ENCODE measurements at places on chromosomes 16 and 17.
A peak's percentile ranks its signal among the peaks of the same experiment; 100 is the strongest.

DNA sequence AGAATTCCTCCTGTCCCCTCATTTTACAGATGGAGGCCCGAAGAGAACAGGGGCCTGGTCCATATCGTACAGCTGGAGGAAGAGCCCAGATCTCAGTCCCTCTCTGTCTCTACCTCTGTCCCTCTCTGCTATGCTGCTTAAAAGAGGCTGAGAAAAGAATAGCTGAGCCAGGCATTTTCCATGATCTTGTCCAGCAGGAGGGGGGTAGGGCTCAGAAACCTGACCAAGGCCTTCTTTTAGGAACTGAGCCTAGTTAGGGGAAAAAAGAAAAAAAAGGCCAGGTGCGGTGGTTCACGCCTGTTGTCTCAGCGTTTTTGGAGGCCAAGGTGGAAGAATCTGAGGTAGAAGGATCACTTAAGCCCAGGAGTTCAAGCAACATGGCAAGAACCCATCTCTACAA, 84.2 kb downstream of the MGAT5B start:
- DNase-seq, result no peak

- no peak for DNase-seq
These were observed 587.3 kb upstream of the CDH5 start for GRCh38 chr16:65779201-65779600.

- no peak for DNase-seq
These were observed 59.9 kb upstream of the MARCHF10 start for GRCh38 chr17:62868008-62868407.

- no peak for DNase-seq
These were observed 199.4 kb downstream of the TANC2 start for GRCh38 chr17:63165400-63165799.

GRCh38 chr17:47277921-47278320, 24.3 kb downstream of the ITGB3 start:
- no peak for DNase-seq

GRCh38 chr17:72118335-72119076, 2.3 kb upstream of the SOX9 start:
- DNase-seq, result peak; percentile 60

DNA sequence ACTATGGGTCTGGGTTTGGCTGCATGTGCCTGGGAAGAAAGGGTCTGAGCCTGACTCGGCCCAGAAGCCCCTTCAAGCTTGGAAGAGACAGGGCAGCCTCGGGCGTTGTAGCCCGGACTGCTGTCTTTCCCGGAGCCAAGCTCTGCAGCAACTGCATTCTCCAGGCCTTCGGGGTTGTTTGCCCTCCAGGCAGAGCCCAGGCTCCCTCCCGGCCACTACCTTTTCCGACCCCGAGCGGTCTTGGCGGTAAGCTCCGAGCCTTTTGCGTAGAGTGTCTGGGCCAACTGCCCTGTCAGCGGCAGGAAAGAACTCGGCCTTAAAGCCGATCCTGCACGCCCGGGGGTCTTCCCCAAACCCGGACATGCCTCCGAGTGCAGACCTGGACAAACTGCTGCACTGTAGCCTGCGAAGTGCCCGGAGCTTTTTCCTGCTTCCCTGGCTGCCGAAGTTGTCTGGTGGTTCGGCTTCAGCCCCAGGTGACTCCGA, 1.3 kb downstream of the LHX1 start:
- no peak for DNase-seq

DNA sequence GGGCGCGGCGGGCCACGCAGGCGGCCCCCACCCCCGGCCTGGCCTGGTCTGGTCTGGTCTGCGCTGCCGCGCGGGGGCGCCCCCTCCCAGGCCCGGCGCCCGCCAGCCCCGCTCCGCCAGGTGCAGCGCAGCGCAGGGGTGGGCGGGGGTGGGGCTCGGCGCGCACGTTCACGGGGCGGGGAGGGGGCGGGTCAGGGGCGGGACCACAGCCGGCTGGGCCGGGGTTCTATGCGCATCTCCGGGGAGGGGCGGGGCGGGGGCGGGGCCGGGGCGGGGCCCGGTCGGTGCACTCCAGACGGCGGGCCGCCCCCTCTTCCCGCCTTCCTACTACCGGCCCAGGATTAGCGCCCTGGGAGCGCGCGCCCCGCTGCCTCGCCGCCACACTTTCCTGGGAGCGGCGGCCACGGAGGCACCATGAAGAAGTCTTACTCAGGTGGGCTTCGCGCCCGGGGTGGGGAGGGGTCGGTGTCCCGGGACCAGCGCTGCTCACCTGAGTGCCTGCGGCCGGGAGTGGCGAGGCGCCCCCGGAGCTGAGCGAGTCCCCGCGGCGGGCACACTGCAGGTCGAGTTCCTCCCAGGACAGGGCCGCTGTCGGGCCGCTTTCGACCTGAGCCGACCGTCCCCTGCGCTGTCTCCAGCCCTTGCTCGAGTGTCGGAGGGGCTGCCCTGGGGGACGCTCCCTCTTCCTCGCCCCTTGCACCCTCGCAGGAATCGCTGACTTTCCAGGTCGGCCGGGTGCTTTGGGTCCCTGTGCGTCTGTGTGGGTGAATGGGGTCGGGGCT, 140.5 kb downstream of the SEC14L1 start:
- no peak for DNase-seq

DNA sequence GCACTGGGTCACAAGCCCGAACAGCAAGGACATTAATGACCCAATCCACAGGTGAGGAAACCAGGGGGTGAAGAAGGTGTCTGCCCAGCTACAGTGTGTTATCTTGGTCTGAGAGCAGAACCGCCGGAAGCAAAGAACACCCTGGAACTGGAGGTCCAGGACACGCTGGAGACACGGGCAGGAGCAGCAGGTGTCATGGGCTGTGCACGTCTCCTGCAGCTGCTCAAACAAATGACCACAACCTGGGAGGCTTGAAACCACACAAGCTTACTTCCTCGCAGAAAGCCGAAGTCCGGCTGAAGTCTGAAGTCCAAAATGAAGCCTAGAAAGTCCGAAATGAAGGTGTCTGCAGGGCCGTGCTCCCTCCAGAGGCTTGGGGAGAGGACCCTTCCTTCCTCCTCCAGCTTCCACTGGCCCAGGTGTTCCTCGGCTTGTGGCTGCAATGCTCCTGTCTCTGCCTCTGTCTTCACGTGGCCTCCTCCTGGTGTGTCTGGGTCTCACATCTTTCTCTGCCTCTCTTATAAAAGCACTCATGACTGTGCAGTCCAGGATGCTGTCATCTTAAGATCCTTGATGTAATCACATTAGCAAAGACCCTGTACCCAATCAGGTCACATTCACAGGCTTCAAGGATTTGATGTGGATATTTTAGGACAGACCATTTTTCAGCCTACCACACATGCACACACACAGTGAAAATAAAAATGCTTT, 351.2 kb downstream of the C16orf95 start:
- DNase-seq, result no peak

DNA sequence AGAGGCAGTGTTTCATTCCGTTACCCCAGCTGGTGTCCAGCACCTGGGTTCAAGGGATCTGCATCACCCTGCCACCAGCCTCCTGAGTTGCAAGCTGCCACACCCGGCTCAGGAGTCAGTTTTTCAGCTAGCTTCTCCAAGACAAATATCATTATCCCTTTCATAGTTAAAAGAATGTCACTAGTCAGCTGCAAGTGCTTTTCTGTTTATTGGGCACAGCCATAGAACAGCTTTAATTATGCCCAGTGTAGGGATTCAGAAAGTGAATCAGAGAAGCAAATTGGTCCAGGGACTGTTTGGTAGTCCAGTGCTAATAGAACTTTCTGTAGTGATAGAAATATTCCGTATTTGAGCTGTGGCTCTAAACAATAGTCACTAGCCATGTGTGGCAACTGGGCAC, 2.9 kb upstream of the AOC3 start:
- no peak for DNase-seq

DNA sequence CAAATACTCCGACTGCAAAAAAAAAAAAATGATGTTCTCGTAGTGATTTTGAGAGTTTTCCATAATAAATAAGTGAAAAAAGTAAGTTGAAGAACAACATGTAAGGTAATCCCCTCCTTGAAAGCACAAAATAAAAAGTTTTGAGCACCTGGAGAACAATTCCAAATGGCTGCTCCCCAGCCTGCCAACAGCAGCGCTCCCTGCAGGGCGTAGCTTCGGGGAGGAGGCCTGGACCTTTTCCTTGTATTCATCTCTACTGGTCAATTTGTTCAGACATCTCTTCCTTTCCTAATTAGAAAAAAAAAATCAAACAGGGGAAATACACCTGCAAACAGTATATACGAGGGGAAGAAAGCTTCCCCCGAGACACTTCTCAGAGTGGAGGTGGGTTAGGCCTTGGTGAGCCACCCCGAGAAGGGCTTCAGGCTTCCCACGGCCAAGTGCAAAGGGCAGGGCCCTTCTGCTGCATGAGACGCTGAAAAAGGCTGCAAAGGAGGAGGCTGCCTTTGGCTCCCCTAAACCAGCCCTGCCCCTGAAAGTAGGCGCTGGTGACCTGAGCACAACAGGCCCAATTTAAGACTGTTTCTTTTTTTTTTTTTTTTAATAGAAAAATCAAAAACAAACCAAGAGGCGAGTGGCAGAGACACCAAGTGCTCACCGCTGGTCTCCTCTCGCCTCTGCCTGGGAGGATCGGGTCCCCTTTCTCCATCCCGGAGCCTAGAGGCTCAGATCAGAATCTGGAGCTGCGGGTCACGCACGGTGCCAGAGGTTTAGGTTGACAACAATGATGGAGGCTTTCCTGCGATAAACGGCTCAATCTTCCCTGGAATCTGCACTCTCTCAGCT, 193.1 kb upstream of the FOXF1 start:
- DNase-seq, result no peak

DNA sequence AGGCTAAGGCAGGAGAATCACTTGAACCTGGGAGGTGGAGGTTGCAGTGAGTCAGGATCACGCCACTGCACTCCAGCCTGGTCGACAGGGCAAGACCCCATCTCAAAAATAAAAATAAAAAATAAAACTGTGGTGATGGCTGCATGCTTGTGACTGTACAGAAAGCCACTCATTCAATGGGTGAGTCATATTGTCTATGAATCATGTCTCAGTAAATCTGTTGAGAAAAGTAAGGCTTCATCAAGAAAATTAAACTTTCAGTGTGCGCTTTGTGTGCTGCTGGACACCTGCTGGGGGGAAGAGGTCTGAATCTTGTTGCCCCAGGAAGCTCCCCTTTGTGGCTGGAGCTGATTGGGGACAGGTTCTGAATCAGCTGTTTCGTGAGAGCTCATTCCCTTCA, 11.3 kb downstream of the NUBP1 start:
- no peak for DNase-seq

- no peak for DNase-seq
These were observed 338.1 kb downstream of the SEC14L1 start for GRCh38 chr17:77478899-77479298.

DNA sequence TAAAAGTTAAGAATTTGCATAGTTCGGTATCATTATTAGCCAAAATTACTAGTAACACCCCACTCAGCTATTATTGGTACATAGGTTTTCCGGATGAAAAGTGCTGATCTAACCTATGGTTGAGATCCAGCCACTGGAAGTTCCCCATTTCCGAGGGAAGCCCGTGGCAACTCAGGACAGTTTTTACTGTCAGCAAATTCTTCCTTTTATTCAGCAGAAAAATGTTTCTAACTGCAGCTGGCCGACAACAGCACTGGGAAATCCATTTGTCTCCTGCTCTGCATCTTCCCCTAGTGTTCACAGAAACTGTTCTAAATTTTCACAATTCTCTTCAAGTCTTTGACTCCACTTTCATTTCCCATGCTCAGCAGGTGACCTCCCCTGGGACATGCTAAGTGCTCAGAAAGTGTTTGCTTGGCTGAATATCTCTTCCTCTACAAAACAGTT, 15.5 kb upstream of the MMD start:
- no peak for DNase-seq

DNA sequence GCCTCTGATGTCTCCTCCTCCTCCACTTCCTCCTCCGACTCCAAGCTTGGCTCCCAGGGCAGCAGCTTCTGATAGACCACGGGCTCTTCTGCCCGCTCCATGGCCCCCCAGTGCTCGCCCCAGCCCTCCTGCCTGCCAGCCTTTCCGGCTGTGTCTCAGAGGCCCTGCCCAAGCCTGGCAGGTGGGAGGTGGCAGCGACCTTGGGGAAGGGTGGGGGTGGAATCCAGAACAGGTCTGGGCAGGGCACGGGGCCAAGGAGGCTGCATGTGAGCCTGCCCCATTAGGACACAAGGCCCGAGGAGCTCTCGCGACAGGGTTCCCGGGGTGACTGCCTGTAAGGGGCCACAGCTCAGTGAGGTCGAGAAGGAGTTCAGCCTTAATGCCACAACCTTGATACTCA, at the start of gene GGT6:
GGT6 (minus strand) TSS at position 157 of the 400 bp plus-strand sequence; CDS start at position 101, 56 bp downstream.
- no peak for DNase-seq

- no peak for DNase-seq
These were observed 51.5 kb downstream of the GSG1L start for GRCh38 chr16:28011971-28012445.

- DNase-seq, result no peak
These were observed 23.9 kb downstream of the SLC38A10 start for GRCh38 chr17:81271226-81271625.

DNA sequence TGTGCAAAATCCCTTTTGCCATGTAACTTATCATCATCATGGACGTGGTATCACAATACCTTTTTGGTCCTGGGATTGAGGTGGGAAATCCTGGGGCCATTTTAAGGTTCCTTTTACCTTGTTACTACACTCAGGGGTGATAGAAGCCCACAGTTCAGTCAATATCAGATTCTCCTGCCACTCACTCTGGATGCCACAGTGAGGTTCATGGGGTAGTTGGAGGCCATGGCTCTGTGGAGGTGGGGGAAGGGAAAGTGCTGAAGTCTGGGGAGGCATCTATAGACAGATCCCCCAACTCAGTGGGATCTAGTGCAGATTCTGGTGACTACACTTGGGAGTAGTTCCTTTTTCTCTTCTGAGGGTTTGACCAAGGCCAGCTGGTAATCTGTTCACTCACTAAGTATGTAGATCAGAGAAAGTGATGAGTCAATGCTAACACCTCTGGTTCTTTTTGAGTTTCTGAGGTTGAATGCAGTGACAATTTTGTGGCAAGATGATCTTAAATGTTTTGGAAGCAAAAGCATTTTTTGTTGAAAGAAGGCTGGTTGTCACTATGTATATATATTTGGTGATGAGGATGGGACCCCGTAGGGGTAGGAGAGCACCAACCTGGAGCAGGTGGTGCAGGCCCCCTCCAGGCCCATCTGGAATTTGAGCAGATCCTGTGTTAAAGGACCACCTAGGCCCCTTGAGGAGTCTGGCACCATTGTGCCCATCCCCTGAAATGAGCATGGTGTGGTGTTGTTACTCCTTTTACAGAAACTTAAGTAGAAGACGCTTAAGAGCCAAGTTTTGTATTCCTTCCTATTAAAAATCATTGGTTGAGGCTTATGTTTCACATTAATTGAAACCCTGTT, 18.8 kb upstream of the IRF8 start:
- DNase-seq, result no peak

DNA sequence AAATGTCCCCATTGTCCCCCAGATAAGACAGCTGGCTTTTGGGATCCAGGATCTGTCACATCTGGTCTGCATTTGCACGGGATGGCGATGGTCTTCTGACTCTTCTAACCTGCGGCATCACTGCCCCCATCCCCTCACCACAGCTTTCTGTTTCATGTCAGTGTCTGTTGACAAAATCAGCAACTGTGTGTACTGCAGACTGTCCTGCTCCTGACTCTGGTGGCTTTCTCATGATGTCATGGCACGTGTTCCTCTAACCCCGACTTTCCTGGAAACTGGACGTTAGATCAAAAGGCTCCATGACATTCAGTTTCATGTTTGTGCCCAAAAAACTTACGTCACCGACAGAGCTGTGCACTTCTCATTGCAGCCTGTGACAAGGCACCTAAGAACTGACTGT, 30.1 kb upstream of the CPNE2 start:
- no peak for DNase-seq

GRCh38 chr17:3843935-3844516, 2.0 kb downstream of the NCBP3 start:
- DNase-seq, result no peak

GRCh38 chr16:67302970-67303369, 23.6 kb downstream of the KCTD19 start:
- DNase-seq, result no peak
